ENCODE measurements at places on chromosomes 3 and 15.

DNA sequence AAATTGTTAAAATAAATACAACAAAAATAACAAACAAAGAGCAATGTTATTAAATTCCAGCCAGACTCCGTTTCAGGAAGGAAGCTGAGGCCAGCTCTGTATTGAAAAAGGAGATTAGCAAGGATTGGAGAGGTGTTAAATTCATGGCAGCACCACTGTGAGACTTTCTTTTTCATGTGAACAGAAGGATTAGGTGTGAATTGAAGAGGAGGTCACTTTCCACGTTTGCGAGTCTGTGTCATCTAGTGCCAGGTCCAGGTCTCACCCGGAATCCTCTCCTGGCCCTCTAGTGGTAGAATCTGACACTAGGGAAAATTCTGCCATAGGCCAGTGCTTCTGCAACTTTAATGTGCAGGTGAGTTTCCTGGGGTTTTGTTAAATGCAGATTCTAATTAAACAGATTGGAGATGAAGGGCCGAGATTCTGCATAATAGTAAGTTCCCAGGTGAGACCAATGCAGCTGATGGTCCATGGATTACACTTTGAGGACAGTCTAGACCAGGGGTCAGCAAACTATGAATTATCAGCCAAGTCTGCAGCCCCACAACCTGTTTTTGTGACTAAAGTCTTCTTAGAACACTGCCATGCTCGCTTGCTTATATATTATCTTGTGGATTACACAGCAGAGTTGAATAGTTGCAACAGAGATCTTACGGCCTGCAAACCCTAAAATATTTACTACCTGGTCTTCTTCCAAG lies 9.2 kb upstream of the SLC6A1 start:
- no peak for DNase-seq

DNA sequence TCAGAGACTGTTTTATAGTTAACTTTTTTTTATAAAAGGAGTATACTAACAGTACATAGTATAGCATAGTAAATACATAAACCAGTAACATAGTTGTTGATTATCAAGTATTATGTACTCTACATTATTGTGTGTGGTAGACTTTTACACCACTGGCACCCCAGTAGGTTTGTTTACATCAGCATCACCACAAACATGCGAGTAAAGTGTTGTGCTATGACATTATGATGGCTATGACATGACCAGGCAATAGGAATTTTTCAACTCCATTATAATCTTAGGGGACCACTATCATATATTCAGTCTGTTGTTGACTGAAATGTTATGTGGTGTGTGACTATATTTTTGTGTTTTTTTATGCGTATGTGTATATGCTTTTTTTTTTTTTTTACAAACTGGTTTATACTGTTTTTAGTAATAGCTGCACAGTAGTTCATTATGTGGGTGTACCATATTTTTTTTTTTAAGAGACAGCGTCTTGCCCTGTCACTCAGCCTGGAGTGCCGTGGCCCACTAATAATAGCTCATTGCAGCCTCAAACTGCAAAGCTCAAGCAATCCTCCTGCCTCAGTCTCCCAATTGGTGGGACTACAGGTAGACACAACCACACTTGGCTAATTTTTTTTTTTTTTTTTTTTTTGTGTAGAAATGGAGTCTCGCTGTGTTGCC lies 1.9 kb downstream of the CAPN7 start:
- no peak for DNase-seq

GRCh38 chr15:70098153-70098460 lies 390 bp upstream of the TLE3 start:
- no peak for DNase-seq

DNA sequence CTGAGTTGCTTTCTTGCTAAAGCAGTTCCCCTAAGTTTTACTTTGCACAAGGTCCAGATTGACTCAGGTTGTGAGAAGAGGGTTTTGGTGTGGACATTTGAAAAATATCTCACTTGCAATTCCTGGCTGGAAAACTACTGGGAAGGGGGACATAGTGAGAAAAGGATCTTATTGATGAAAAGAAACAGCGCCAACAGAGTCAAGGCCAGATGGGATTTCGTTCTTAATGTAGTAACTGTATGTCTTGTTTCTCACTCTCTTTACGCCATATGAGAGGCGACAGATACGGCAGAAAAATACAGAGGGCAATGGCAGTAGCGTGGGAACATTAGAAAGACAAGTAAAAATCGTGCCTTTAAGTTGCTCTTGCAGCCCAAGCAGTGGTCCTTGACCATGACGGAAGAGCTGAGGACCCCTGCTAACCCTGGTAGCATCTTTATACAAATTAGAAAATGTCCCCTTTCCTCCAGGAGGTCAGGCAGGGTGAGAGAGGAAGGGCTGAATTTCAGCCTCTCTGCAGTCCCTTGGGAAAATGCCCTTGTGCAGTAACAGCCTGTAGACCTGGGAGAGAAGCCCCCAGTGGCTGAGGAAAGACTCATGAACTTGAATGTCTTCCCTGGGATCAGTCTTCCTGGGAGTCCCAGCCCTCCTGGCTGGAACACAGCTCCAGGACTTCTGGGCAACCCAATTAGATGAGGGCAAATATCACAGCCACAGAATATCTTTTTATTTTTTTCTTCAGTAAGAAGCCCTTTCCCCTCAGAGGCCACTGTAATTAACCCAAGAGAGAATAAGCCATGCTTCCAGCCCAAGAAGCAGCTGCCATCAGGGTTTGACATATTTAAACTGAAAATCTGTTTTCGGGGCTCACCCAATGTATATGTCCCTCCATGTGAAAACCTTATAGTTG lies 113.4 kb downstream of the CD47 start:
- DNase-seq: no peak

DNA sequence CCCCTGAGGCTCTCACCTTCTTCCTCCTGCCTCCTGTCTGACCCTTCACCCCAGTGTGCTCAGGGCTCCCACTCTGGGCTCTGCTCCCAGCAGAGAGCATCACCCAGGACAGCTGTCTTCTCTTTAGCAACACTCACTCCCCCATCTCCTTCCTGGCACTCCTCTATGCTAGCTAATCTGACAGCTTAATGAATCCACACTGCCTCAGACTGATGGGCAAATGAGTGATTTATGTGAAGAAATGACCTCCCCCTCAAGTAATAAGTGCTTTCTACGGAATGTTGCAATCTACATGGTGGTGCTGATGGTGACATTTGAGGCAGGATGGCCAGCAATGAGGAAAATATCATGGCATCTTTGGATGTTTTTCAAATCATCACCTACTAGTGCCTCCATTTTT lies 83.6 kb downstream of the LSM3 start:
- DNase-seq: no peak

- no peak for DNase-seq
These were observed 11.2 kb downstream of the LRRK1 start for GRCh38 chr15:100930306-100930848.
